ENCODE measurements at places on chromosomes 4 and X.

DNA sequence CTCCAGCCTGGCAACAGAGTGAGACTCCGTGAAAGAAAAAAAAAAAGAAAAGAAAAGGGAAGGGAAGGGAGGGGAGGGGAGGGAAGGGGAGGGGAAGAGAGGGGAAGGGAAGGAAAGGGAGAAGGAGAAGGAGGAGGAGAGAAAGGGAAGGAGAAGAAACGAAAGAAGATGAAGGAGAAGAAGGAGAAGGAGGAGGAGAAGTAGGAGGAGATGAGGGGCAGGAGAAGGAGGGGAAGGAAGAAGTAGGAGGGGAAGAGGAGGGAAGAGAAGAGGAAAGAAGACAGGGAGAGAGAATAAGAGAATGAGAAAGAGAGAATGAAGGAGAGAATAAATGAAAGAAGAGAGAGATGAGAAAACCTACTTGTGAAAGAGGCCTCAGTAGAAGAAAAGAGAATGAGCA is 170.3 kb downstream of the DHRSX start:
- no peak for DNase-seq

DNA sequence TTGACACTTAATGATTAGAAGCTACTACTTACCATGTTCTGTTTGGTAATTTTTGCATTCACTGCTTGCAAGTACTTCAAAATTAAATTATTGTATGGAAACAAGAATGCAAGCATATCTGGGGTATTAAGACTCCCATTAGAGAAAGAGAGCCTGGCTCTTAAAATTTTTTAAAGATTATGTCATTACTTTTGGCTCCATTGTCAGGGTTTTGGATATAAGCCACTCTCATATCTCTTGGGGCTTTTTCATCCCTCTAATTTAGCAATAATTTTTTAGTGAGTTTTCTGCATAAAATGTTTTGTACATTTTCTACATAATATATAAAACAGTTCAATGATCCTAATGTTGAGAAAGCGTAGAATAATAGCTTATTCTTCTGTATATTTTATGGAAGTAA is 49.4 kb downstream of the SLC9A6 start:
- no peak for DNase-seq

- no peak for DNase-seq
These were observed 71.2 kb downstream of the JADE1 start for GRCh38 chr4:128880662-128881061.

GRCh38 chr4:170853422-170854021 is 763.8 kb upstream of the AADAT start:
- DNase-seq, result no peak

DNA sequence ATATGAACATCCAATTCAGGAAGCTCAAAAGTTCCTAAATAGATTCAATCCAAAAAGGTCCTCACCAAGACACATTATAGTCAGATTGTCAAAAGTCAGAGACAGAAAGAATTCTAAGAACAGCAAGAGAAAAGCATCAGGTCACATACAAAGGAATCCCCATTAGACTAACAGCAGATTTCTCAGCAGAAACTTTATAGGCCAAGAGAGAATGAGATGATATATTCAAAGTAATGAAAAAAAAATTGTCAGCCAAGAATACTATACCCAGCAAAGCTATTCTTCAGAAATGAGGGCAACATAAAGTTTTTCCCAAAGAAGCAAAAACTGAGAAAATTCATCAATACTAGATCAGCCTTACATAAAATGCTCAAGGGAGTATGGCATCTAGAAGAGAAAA is 106.6 kb upstream of the SH3RF1 start:
- DNase-seq, result no peak
